ENCODE measurements at places on chromosomes 4 and X. TPM values are rescaled to one million over a fixed set of nuclear protein-coding genes. Genes with fewer than 3 reads are reported as not detected.

GRCh38 chrX:103467156-103467555, 52.1 kb downstream of the RAB40A start:
- DNase-seq, result no peak

GRCh38 chr4:81471298-81471587, 464 bp downstream of the RASGEF1B start:
- no peak for DNase-seq

GRCh38 chrX:10387011-10387410, 230.2 kb downstream of the CLCN4 start:
- DNase-seq, result no peak

- DNase-seq, result no peak
Measured at GRCh38 chr4:52076731-52077130, 25.6 kb downstream of the SPATA18 start.

DNA sequence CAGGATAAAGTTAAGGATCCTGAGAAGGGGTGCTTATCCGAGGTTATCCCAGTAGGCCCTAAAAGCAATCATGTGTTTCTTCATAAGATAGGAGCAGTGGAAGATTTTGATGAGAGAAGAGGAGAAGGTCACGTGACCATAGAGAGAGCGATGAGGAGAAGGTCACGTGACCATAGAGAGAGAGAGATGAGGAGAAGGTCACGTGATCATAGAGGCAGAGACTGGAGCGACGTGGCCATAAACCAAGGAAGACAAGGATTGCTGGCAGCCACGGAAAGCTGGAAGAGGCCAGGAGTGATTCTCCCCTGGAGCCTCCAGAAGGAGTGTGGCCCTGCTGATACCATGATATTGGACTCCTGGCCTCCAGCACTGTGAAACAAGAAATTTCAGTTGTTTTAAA, 38.4 kb upstream of the ZNF518B start:
- no peak for DNase-seq

GRCh38 chr4:17427991-17428390, 83.9 kb downstream of the QDPR start:
- no peak for DNase-seq

DNA sequence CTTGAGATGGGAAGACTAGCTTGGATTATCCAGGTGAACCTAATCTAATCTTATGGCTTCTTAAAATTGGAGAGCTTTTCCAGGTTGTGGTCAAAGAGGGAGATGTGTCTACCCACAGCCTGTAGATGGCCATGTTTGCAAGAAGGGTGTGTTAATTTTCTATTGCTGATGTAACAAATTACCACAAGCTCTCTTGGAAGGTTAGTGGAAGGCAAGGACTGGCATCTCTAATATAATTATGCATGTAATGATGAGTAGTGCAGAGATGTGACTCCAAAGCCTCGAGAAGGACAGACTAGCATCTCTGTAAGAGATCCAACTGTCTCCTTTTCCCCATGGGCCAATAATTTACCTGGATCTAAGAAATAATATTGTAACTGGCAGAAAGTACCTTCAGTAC, 3.2 kb upstream of the ADH1B start:
- DNase-seq, result no peak

GRCh38 chr4:71126719-71127118, 133.3 kb downstream of the DCK start:
- no peak for DNase-seq

DNA sequence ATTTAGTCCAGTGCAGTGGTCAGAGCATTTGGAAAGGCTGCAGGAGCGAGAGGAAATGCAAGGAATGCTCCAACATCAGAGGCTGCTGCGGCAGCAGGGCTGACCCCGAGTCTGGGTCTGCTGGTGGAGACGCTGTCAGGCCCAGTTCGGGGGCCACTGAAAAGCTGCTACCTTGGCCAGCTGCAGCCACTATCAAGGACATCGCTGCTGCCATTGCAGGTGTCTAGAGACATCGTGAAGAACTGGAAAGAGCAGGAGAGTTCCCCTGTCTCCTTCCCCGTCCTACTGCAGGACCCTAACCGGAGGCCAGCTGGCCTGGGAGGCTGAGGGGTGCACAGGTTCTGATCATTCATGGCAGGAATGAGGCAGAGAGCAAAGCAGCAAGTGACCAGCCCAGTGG, 29.5 kb upstream of the GPR78 start:
- no peak for DNase-seq

- DNase-seq, result no peak
Measured at GRCh38 chr4:41427931-41428600, 109.9 kb upstream of the LIMCH1 start.

DNA sequence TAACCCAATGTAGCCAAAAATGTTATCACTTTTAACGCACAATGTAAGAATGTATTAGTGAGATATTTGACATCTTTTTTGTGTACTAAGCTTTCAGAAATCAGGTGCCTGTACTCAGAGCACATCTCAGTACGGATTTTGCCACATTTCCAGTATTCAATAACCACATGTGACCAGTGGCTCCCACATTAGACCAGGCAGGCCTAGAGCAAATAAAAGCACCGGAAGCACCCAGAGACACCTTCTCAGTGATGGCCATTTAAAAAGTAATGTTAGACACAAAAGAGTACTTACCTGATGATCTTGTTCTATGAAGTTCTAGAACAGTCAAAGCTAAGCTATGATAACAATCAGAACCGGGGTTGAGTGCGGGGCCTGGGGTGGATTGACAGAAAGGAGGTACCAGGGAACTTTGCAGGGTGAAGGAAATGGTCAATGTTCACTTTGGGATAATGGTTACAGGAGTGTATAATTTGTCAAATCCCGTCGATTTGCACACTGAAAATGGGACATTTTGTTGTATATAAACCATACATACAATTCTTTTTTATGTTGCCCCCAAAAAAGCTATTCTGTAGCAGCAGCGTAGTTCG, 1.2 kb downstream of the CTPS2 start:
- DNase-seq, result no peak

DNA sequence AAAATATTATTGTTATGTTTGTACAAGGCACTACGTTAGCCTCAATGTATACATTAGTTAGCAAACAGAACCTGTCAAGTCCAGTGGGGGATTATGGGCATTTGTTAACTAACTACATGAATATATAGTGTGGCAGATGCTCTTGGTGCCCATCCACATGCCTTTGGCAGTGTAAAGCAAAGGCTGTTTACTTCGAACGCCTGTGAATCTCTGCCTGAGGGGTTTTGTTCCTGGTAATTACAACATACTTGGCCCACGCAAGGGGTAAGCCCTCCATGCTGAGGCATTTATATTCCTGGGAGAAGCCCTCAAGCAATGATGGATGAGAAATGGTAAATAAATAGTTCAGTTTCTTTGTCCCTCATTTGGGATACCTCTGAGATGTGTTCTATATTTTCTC, 119.7 kb downstream of the IL1RAPL1 start:
- DNase-seq, result no peak

GRCh38 chr4:39568805-39569204, 41.6 kb upstream of the UGDH start:
- no peak for DNase-seq

- no peak for DNase-seq
Measured at GRCh38 chr4:158094413-158095134, 78.3 kb downstream of the GASK1B start.

GRCh38 chr4:4386296-4386735, 586 bp upstream of the NSG1 start:
- no peak for DNase-seq

DNA sequence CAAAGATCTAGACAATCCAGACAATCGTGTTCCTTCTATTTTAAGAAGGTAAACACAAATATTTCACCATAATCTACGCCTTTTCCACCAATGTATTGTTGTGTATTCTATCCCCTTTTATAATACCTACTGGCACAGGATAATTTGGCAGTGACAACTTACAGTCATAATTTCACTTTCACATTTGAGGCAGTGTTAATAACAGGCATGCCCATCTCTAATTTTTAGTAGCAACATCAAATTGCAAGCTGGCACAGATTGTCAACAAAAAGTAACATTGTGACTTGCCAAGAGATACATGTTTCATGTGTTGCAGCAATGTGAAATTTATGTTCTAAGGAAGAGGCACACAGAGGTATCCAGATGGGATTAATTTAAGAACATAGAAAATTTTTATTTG, 912.5 kb upstream of the PABPC4L start:
- no peak for DNase-seq

GRCh38 chrX:103248553-103248952, 6.4 kb downstream of the TCEAL8 start:
- no peak for DNase-seq

GRCh38 chrX:19097553-19098283, 24.6 kb downstream of the ADGRG2 start:
- no peak for DNase-seq

DNA sequence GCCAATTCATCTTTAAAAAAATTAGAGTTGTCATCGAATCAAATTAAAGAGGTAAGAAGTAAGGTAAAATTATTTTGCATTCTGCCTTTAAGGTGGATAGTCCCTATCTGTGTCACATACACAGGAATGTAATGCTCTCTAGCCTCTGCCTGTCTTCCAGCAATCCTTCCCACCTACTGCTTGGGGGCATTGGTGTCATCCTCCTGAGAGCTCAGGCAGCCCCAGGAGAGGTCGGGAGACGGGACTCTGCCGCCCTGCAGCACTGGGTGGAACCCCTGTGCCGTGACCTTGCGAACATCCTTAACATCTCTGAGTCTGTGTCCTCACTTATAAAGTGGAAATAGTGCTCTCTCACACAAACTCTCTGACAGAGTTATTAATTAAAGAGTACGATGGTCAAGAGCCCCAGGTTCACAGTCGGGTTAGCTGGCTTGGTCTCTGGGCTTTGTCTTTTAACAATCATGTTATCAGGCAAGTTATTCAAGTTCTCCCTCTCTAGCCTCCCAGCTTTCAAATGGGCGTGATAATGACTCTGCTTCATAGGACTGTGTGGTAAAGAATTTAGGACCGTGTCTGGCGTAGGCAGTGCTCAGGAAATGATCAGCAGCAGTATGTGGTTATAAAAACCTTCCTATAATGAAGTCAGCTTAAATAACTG, 10.2 kb downstream of the TLR3 start:
- no peak for DNase-seq

DNA sequence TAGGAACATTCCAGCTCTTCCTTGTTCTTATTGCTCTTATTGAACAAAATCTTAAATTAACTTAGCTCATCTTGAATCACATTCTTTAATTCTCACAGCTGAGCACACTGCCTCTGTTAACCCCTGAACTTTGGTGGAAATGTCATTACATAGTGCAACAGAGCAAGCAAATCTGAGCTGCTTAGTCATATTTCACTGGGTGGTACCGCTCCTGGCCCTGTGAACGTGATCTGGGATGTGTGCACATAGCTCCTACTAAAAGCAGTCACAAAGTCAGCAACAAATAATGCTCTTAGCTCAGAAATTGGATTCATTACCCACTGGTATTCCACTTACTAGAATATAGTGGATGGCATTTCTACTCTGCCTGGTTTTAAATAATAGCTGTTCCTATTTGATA, 27.9 kb downstream of the ARHGEF6 start:
- no peak for DNase-seq

- DNase-seq, result no peak
Measured at GRCh38 chrX:99301990-99302389, 1108.1 kb downstream of the PCDH19 start.

GRCh38 chrX:3450881-3451570, 104.6 kb upstream of the MXRA5 start:
- DNase-seq, result no peak

DNA sequence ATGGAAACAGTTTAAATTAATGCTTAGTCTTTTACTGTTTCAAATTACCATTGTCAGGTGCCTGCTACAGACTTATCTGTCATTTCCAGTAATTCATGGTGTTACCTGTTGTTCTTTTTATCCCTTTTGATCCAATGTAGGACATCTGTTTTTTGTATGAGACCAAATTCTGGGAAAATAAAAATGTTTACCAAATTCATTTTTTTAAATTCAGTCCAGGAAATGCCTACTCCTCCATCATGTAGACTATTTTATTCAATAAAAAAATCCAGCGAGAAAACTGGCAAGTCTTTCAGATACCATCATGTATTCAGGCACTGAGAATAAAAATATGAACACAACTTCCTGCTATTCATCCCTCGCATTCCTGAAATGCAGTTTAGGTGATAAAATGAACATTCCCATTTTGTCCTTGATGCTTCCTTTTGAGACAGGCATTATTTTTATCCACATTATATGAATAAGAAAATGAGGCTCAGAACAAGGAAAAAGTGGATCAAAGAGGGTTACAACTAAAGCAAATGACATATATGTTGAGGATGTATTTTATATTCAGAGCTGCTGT, 584.2 kb downstream of the SPRY1 start:
- no peak for DNase-seq

DNA sequence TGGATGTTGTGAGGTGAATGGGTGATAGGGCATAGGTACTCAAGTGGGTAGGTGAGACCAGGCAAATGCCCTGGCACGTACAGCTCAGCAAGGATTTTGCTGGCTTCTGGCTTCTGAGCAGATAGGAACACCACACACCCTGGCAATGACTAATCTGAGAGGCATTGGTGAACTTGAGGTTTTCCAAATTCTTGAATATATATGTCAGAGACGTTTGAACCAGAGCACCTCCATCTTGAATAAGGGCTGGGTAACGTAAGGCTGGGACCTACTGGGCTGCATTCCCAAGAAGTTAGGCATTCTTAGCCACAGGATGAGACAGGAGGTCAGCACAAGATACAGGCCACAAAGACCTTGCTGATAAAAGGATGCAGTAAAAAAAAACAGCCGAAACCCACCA, 204.5 kb downstream of the NLGN4X start:
- no peak for DNase-seq

DNA sequence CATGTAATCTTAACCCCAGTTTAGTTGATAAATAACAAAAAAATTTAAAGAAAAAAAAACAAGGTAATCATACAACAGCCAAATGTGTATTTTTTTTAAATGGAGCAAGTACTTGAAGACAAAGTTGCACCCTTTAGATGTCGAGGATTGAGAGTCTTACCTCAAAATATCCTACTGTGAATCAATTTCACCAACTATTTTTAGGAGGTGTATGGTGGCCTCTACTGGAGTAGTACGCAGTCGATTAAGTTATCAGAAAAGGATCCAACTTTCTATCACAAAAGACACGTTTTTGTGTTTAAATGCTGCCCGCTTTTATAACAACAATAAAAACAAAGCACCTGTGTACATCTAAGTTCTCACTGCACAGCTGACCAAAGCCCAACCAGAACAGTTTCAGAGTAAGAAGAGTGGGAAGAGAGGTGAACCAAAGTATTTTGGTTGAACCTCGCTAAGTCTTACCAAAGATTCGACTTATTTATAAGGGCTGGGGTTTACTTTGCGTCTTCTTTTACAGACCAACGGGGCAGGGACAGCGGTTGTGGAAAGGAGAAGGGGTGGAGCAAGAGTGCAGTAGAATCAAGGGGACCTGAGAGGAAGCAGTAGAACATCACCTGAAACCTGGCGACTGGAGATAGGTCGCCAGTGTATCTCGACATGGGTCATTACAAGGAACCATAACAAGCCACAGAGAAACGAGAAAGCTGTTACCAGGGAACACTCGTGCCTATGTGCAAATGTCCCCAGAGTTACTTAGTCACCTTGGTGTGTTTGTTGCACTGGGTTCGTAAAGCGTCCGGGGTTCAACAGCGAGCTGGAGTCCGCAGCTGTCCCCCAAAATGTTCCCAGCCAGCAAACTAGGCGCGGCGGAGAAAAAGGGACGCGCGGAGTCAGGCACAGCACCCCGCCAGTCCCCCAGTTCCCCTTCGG, 1.1 kb downstream of the RPS6KA6 start:
- DNase-seq, result no peak

- no peak for DNase-seq
Measured at GRCh38 chrX:33817266-33817665, 314.8 kb downstream of the FAM47A start.

ZNF81 gene
- total RNA-seq, result 6.6 TPM

DKK2 gene
- not detected for total RNA-seq

ZMAT1 gene
- total RNA-seq, result 5.1 TPM

PLAC8 gene
- total RNA-seq, result 169 TPM
